Activated T-cell treated with anti-CD3 and anti-CD28 coated beads, Interleukin-2, amount 50 U/mL, for 48 hours (primary cell): ENCODE measurements at places on chromosomes 5 and 9.
A peak's percentile ranks its signal among the peaks of the same experiment; 100 is the strongest.

DNA sequence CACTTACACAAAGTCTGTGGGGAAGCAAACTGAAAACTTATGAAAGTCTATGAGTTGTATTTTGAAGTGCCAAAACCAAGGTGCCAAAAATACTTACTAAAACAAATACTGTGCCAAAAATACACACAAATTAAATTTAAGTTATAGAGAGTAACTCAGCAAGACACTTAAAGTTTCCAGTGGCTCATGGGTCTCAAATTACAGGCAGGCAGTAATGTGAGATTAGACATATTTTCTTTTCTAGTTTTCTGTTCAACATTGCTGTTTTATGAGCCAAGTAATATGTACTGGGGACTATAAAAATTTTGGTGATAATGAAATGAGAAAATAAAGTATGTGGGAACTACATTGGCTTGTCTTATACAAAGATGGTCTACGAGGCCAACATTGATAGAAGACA lies 172.2 kb upstream of the SNX2 start:
- DNase-seq, result no peak

DNA sequence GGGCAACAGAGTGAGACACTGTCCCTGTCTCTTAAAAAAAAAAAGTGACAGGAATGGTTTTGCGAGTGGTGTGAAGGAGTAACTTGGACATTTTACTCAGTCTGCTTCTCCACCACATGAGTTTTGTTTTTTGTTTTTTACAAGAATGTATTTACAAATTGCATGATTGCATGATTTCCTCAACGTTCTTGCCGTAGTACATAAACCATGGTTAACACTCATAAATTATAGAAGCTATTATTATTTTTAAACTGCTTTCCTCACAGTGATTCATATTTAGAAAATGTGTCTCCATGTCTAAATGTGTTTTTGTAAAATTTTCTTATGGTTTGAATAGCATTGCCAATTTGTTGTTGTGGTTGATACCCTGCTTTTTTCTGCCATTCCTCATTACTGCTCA lies 220.0 kb downstream of the GOLPH3 start:
- no peak for DNase-seq

DNA sequence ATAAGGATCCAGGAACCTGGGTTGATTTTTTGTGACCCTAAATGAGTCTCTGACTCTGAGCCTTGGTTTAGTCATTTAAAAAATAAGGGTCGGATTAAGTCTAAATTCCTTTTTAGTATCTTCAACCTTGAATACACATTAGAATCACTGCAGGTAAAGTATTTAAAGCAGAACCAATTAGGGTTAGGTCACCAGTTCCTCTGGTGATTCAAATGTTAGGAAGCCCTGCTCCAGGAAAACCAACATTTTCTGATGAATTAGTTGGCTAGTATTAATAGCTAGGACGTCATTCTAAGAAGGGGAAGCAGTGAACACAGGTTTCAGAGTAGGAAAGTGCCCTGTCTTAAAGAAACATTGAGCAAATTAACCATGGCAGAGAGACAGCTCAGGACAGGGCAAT lies 31.4 kb upstream of the BRINP1 start:
- DNase-seq, result no peak

- peak; percentile 21 for DNase-seq
These were observed 2.4 kb downstream of the ELL2 start for GRCh38 chr5:95959051-95959887.

DNA sequence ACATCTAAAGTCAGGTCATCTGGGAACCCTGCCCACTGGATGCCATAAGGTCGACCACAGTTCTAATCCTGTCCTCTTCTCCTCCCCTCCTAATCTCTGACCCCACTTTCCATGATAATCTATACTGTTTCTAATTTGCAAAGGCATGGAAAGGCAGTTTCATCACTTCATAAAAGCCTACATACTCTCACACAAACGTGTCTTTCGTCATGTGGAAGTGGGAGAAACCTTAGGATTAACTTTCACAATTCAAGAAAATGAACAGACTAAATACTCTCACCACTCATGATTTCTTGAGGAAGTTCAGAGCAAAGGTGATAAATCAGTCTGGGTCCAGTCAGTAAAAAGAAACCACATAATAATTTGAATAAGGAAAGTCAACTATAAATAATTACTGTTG lies 5.5 kb downstream of the FANCC start:
- DNase-seq, result no peak
